ENCODE measurements at places on chromosomes 13 and 19. TPM values are rescaled to one million over a fixed set of nuclear protein-coding genes. Genes with fewer than 3 reads are reported as not detected.

Gene ANKRD24
- total RNA-seq, result 0.58 TPM

Gene LATS2
- total RNA-seq, result 7.3 TPM

Gene CYP4F2
- total RNA-seq, result not detected

Gene PDE4C
- total RNA-seq, result 3.3 TPM

Gene FUT1
- 1.1 TPM for total RNA-seq

DNA sequence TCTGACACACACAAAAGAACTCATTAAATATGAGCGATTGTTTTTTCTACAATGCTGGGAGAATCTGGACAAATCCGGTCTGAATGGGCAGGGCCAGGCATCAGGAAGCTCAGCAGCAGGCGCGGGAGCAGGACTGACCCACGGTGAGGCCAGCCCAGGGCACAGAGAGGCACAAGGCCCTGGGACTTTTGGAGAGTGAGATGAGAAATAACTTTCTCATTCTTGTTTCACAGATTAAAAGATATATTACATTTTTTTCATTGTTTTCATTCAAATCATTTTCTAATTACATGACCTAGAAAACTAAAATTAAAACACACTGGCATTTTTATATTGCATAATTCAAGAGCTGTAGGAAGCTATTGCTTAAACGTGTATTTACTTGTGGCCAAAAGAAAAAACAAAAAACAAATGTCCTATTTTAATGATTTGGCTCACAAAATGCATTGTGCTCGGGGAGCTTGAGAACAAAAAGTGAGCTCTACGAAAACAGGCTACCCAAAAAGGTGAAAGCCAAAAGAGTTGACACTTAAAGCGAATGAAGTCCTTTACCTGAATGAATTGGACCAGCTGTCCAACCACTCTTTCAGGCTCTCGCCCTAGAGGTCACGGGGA is 133.1 kb downstream of the TNFRSF19 start:
- H3K36me3 ChIP-seq, result no peaks in the 10 kb centered on the region
- no peaks in the 10 kb centered on the region for H3K27me3 ChIP-seq
- peak; percentile 50 for DNase-seq

GRCh38 chr19:38880076-38880881 is 2.2 kb upstream of the RINL start:
- H3K4me1 ChIP-seq, result peaks cover 79% of the 10 kb centered on the region
- DNase-seq, result no peak
- H3K27me3 ChIP-seq, result no peaks in the 10 kb centered on the region
- no peak overlapping the region for H3K4me3 ChIP-seq

DNA sequence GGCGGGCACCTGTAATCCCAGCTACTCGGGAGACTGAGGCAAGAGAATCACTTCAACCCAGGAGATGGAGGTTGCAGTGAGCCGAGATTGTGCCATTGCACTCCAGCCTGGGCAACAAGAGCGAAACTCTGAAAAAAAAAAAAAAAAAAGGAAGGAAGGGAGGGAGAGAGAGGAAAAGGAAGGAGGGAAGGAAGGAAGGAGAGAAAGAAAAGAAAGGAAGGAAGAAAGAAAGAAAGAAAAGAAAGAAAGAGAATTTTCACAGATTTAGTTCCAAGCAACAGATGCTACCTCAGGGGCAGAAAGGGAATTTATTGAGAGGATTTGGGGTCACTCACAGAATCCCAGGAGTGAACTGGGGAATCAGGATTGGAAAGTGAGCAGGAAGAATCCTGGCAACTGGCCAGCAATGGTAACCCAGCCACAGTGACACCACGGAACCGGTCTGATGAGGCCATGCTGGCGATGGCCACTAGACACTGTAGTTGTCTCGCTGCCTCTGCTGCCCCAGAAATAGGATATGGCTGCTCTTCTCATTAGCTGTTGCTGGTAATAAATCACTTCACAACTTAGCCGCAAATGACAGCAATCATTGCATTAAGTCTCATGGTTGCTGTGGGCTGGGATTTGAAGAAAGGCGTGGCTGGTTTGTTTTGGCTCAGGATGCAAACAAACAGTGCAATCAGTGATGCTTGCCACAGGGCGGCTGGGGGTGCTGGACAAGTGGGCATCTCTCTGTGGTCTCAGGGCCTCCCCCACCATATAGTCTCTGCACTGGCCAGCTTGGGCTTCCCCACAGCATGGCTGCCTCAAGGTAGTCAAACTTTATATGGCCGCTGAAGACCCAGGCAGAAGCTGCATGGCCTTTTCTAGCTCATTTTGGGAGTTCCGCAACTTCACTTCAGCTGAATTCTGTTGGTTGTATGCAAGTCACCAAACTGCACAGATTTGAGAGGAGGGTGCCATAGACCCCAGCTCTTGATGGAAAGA is 5.2 kb upstream of the BCAM start:
- H3K36me3 ChIP-seq, result no peaks in the 10 kb centered on the region
- no peak overlapping the region for H3K27ac ChIP-seq
- peaks cover 24% of the 10 kb centered on the region for H3K4me1 ChIP-seq
- no peak overlapping the region for H3K4me3 ChIP-seq
- no peaks in the 10 kb centered on the region for H3K27me3 ChIP-seq

DNA sequence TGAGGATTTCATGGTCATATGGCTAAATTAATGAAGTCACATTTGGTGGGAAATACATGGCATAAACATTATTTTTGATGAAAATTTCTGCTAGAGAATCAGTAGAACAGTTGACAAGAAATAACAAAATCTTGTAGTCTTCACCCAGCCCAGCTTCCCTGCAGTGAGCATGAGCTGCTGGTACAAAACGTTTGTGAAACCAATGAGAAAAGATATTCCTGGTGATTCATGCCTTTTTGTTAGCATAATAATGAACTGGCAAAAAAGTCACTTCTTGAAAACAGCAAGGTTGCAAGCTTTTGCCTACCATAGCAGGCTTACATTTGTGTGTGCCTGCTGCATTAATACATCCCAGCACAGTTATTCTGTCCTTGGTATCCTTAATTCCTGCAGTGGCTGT is 475.9 kb upstream of the HTR2A start:
- no peaks in the 10 kb centered on the region for H3K27me3 ChIP-seq
- DNase-seq, result no peak
- no peaks in the 10 kb centered on the region for H3K36me3 ChIP-seq
- no peak overlapping the region for H3K4me3 ChIP-seq
- no peak overlapping the region for H3K27ac ChIP-seq

GRCh38 chr13:40818926-40819325 is 29.5 kb downstream of the SLC25A15 start:
- no peak overlapping the region for H3K4me3 ChIP-seq
- H3K4me1 ChIP-seq, result no peaks in the 10 kb centered on the region
- no peak for DNase-seq

DNA sequence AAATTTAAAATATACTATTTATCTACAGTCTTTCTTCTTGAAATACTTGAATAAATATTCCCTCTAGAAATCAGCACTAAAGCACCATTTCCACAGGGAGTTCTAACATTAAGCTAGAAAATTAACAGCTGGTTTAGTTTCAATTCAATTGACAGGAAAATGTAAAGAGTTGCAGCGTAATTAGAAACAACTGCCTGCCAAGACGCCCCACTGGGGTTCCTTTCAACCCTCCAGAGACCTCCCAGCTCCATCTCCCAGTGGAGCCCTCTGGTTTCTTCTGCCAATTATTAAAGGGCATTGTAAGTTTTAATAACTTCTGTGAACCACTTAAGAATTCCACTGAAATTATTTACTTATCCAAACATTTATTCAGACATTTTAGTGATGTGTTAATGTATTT is 4.2 kb downstream of the GJA3 start:
- DNase-seq, result no peak
- H3K36me3 ChIP-seq, result no peaks in the 10 kb centered on the region
- peaks cover 8% of the 10 kb centered on the region for H3K4me1 ChIP-seq
- H3K4me3 ChIP-seq, result no peak overlapping the region
- no peak overlapping the region for H3K27ac ChIP-seq
- H3K27me3 ChIP-seq, result peaks cover 60% of the 10 kb centered on the region

DNA sequence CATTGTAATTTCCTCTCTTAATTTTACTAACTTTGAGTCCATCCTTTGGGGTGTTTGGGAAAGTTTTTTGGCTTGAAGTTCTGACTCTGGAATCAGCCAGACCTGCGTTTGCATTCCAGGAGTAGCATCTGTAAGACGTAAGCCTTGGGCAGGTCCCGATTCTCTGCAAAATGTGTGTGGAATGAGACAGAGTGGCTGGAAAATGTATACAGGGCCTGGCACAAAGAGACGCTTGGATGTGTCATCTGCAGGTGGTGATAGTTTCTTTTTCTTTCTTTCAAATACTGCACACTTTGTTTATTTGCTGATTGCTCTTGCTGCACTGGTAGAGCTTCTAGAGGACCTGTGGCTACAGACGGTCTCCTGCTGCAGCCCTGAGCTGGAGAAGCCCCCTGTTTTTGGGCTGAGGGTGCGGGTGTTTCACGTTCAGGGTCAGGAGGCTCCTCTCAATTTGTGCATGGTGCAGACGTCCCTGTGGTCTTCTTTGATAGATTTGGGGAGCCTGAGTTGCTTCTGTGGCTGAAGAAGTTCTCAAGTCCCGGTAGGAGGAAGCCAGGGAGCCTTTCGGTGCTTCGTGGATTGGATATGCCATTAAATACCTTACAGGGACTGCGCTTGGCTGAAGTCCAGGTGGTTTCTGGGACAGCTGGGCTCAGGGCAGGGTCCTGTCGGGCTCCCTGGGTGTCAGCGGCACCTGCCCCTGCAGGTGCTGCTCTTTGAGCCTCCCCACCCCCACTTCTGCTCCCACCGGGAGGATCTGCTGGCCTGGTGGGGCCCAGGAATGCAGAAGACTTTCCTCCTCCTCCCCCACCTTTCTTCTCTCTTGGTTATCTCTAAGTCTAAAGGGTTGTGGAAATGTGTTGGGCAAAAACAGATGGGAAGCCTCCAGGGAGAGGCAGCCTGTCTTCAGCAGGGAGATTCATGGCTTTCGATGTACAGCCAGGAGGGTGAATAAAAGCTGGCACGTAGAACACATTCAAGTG is 44.0 kb upstream of the GAS6 start:
- H3K4me3 ChIP-seq, result no peak overlapping the region
- peaks cover 2% of the 10 kb centered on the region for H3K27me3 ChIP-seq
- peaks cover 9% of the 10 kb centered on the region for H3K4me1 ChIP-seq

DNA sequence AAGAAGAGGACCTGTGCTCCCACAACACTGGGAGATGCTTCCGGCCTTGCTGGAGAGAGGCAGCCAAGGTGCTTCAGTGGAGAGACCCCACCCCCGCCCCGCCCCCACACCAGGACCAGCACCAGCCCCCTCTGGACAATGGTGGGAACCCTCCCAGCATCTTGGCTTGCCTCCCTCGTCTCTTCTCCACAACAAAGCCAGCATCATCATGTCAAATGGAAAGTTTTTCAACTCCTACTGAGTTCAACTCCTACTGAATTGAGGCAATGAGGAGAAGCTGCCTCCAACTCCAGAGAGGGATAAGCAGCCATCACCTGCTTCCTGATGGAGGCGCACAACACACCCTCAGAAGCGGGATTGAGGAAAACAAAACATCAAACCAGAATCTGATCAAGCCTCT is 12.8 kb downstream of the DEDD2 start:
- peaks cover 6% of the 10 kb centered on the region for H3K4me1 ChIP-seq
- no peak overlapping the region for H3K27ac ChIP-seq
- no peak for DNase-seq
- peaks cover 74% of the 10 kb centered on the region for H3K36me3 ChIP-seq
- H3K27me3 ChIP-seq, result no peaks in the 10 kb centered on the region

DNA sequence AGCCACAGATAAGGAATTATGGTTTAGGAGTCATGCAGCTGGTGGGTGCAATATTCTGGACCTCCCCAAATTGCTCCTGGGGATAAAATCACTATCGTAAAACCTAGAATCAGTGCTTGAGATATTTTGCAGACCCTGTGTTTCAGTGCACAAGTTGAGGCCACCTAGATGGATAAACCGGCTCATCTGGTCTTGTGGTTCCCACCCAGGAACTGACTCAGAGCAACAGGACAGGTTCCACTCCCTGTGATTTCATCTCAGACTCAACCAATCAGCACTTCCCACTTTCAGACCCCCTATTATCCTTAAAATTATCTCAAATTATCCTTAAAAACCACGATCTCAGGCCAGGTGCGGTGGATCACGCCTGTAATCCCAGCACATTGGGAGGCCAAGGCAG is 21.0 kb downstream of the FBXL12 start:
- H3K4me1 ChIP-seq, result no peaks in the 10 kb centered on the region
- no peak overlapping the region for H3K4me3 ChIP-seq
- no peaks in the 10 kb centered on the region for H3K27me3 ChIP-seq

- no peaks in the 10 kb centered on the region for H3K36me3 ChIP-seq
- peak; percentile 81 for DNase-seq
- H3K4me1 ChIP-seq, result peaks cover 23% of the 10 kb centered on the region
- no peak overlapping the region for H3K4me3 ChIP-seq
- no peaks in the 10 kb centered on the region for H3K27me3 ChIP-seq
These were observed 17.7 kb downstream of the MAG start for GRCh38 chr19:35309481-35310279.

DNA sequence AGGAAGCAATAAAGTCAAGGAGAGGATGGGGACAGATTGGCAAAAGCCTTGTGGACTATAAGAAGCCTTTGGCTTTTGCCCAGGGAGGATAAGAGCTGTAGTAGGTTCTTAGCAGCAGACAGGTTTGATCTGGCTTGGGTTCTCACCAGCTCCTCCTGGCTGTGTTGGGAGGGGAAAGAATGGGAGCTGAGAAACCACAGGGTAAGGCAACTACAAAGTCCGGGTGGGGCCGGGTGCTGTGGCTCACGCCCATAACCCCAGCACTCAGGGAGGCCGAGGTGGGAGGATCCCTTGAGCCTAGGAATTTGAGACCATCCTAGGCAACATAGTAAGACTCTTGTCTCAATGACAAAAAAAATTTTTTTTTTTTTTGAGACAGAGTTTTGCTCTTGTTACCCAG is 20.6 kb downstream of the NECTIN2 start:
- H3K27ac ChIP-seq, result no peak overlapping the region
- peaks cover 8% of the 10 kb centered on the region for H3K4me1 ChIP-seq
- peaks cover 28% of the 10 kb centered on the region for H3K36me3 ChIP-seq
- H3K4me3 ChIP-seq, result no peak overlapping the region
- no peak for DNase-seq

DNA sequence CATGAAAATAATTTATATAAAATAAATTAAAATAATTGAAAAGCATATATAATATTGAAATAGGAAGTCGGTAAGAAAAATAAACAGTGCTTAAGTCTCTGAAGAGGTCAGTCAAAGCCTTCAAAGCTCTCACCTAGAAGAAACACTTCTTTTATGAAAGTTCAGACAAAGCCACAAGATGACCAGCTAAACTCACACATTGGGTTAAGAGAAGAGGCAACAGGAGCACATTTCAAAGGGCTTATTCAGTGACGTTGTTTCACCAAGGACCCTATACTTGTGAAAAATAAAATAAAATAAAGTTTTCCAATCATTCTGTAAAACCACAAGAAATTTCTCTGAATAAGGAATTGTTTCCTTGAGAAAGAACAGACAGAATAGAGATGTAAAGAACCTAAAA is 2.5 kb upstream of the ITM2B start:
- H3K36me3 ChIP-seq, result no peaks in the 10 kb centered on the region
- peaks cover 4% of the 10 kb centered on the region for H3K27me3 ChIP-seq
- peaks cover 2% of the 10 kb centered on the region for H3K4me1 ChIP-seq

GRCh38 chr19:3575260-3575741 is 2.6 kb downstream of the HMG20B start:
- H3K27me3 ChIP-seq, result no peaks in the 10 kb centered on the region
- no peak overlapping the region for H3K27ac ChIP-seq
- peak; percentile 7 for DNase-seq

Measured in muscle of leg (tissue), 16 donors.